SW 1271 (cell line): ENCODE measurements at places on chromosomes 11 and 22.
A peak's percentile ranks its signal among the peaks of the same experiment; 100 is the strongest.

GRCh38 chr11:71998649-71999310 is at the start of gene IL18BP:
TSS of gene IL18BP (plus strand) at chr11:71998909. CDS start at chr11:71999985, 1,076 bp downstream.
- no peak for DNase-seq

GRCh38 chr22:46721501-46722085 is 16.5 kb downstream of the CERK start:
- DNase-seq, result no peak

GRCh38 chr22:23277583-23278295 is 97.4 kb downstream of the BCR start:
- no peak for DNase-seq

DNA sequence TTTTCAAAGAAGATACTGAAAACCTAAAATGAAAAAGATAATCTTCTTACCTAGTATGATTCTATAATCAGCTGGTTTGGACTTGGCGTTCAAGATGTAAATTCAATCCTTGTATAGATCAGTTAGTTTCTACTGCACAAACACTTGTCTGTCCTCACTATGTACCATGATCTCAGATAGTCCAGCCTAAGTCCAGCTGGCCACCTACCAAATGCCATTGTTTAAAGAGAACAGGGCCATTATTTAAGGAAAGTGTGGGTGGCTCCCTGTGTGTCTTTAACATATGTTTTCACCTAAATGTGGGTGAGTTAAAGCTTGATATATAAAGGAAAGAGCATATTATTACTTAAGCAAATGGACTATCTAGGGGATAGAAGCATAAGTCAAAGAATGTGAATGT is 38.6 kb downstream of the BLID start:
- DNase-seq, result no peak

DNA sequence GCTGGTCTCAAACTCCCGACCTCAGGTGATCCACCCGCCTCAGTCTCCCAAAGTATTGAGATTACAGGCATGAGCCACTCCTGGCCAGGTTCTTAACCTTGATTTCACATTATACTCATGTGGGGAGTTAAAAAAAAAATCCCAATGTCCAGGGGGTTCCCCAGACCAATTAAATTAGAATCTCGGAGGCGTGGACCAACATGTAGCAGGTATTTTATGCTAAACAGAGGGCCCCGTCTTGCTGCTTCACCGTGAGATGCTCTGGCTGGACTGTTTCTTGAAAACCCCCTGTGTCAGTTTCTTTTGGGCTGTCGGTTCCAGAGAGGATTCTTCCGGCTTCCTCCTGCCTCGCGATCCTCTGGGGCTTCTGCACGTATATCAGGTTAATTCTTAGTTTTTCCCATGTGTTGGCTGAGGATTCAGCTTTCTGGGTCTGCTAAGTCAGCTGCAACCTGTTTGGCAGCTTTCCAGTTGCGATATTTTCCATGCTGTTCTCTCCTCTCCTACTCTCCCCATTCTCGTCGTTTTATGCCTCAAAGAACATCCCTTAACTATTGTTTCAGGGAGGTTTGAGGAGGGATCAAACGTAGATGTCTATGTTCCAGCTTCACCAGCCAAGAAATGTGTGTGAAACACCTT is 50.6 kb upstream of the ACCSL start:
- DNase-seq, result no peak

DNA sequence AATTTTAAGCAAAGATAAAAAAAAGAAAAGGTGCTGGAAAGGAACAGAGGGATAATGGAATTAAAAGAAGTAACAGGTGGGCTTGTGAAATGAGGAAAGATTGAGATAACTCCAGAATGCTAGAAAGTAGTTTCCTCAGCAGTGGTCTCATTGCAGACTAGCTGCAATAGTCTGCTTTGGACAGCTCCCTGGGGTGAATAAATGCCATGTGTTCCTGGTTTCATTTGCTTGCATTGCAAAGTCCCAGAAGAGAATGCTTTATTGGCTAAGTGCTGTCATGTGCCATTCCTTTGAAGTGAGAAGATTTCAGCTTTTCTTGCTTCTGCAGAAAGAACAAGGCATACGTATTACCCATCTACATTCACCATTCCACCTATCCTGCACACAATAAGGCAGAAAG is 478.8 kb upstream of the RAG2 start:
- no peak for DNase-seq

DNA sequence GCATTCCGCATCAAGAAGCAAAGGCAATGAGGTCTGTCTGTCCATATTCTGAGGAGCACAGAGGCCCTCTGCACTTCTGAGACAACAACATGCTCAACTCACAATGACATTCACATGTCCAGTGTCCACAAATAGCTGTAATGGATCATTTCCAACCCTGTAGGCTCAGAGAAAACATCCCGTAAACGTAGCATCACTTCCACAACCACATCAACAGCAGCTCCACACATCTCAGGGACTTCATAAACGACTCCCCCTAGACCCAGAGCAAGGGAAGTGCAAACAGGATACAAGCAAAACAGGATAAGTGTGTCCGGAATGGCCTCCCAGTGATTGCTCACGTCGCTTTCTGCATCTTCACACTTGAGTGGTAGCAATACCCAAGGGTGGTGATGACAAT is 100.2 kb downstream of the SYN3 start:
- DNase-seq, result no peak

DNA sequence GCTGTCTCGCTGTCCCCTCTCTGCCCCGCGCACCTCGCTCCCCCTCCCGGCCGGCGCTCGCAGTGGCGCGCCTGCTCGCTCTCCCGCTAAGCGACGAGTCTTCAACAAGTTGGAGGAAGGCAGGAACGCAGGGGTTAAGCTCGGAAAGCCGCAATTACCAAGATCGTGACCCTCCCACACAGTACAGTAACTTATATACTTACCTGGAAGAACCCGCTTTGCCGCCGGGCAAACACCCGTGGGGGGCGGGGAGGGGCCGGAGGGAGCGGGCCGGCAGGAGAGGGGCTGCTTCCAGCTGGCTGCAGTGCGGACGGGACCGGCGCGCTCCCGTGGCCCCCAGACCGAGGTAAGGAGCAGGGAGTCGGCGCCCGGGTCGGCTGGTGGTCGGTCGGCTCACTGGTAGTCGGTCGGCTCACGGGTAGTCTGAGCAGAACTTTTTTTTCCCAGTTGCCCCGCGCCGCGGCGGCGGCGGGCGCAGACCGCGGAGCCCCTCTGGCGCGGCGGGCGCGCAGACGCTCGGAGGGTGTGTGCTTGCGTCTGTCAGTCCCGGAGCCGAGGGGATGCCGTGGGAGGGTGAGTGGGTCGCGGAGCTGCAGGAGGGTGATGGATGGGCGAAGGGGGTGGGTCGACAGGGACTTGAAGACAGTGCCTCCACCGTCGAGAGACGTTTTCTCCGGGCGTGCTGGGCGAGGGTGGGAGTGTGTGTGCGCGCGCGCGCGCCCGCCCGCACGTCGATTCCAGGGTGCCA is 101.2 kb upstream of the HSD17B12 start:
- peak; percentile 27 for DNase-seq

- DNase-seq, result no peak
Observed at GRCh38 chr22:45212306-45212709, 28.4 kb downstream of the KIAA0930 start.

GRCh38 chr11:78429660-78430059 is 12.0 kb upstream of the GAB2 start:
- DNase-seq, result no peak

GRCh38 chr11:62664405-62665074 is 470 bp downstream of the C11orf98 start:
- DNase-seq, result no peak

- no peak for DNase-seq
Observed at GRCh38 chr11:37026326-37026725, 428.3 kb upstream of the RAG2 start.

DNA sequence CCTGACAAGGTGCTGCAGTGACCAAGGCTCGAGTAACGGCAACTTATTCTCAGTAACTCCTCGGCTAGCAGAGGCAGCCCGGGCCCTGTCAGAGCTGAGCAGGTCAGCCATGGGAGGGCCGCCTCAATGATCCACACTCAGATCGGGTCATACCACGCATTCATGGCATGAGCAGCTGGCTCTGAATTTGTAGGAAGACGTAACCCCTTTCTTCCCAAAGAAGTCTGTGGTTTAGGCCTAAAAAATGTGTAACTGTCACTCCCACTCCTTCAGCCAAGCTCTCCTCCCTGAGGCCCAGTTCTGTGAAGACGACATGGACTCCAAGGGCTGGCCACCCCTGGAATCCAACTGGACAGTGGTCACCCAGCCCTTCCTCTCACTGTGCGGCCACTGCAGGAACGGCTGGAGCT is 30.0 kb downstream of the PPP2R1B start:
- DNase-seq, result no peak

GRCh38 chr11:115912484-115912945 is 408.3 kb upstream of the CADM1 start:
- DNase-seq, result no peak

GRCh38 chr11:81960443-81960842 is 773.2 kb downstream of the FAM181B start:
- no peak for DNase-seq

DNA sequence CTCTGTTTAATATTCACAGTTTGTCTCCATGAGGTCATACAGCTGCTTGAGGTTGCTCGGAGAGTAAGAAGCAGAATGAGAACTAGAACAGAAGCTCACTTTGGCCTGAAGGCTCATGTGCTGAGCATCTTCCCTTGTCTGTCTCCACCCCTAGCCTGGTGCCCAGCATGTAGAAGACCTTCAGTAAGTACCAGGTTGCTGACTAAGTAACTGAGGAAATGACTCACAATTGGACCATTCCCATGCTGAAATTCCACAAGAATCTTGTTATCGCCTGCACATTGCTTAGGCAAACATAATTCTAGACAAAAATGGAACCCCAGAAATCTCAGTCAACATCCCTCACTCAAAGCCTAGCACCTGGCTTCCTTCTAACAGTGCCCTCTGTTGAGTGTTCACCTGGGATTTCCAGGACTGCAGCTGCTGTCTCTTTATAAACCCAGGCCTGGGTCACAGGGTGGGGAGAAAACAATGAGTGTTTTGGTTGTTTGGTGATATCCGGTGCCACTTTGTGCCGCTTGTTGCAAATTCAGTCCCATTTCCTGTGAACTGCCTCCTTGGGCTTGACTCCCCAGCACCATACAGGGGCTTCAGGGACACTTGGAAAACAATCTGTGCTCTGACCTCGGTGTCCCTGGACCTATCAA is 406.8 kb downstream of the ETS1 start:
- peak; percentile 91 for DNase-seq

DNA sequence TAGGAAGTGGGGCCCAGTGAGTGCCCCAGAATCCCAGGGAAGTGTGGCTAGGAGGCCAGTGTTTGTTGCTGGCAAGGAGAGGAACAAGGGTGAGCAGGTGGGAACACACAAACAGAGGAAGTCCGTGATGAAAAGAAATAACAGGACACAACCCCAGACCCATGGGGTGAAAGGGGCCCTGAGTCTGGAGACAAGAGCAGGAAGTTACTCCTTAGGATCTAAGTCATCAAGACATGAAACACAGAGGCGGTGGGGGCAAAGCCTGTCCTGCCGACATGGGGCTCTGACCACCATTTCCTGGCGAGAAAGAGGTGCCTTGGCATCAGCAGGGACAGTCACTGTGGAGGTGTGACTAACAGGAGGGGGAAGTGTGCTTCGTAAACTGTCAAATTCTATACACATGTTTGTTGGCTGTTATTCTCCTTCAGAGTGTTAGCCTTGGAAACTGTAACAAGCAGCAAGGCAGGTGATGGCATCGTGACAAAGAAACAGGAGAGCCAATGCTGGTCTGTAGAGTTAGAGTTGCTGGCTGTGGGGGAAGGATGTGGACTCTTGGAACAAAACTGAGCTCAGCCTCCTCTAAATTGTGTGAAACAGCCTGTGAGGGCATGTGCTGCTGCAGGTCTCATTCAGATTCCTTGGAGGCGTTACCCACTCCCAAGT is 21.7 kb downstream of the CHST1 start:
- no peak for DNase-seq

DNA sequence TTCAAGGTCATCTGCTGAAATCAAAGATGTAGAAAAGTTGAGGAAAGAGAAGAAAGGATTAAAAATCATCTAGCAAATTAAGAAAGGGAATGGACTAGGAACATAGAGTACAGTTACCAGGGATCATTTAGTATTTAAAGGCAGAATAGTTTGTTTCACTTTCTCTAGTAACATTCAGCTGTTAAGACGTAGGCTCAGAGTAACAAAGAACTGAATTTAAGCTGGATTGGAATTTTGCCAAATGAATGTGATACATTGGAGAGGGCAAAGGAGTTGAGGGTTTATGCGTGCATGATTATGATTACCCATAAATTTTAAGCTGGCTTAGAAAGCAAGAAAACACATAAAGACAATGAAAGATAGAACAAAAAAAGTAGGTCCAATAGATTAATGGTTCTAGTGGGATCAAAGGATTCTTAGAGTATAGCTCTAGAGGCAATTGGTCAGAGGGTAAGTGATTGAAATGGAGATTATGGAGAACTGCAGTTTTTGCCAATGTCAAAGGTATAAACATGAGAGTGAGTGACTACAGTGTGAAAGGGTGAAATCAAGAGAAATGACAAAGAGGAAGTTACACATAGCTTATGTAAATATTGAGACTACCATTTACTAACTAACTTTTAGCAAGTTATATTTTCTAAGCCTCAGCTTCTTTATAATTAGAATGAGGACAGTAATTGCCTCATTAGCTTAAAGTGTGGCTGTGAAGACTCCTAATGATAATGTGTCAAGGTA is 190.0 kb downstream of the GRIA4 start:
- DNase-seq, result no peak

DNA sequence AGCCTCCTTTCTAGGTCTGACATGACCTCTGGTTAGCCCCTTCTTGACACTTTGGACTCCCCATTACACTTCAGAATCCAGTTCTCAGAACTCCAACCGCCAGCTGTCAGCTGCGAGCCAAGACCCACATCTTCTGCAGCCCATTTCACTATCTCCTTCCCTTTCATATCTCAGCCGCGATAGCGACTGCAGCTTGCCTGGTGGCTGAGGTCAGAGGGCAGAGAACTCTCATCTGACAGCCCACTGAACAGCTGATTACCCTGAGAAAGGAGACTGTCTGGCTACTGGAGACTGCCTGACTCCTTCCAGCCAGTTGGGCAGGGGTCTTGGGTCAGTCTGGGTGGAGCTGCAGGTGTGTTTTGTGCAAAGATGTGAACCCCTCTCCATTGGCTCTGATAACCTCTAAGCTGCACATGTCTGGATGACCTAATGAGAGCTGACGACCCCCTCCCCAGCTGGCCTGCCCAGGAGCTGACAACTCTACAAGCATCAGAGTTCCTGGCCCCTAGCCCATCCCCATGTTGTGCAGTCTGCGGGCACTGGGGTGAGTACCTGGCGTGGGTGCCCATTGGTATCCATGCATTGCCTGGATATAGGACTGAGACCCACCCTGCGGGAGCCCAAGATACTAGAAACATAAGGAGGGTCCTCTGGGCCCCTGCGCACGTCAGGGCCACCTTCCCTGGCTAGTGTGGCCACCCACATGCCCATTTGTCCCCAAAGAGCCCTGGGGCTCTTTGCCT is 1.1 kb downstream of the CHRM1 start:
- DNase-seq, result no peak

GRCh38 chr11:131829725-131830124 is 459.3 kb downstream of the NTM start:
- no peak for DNase-seq
